Breast epithelium (tissue), 4 donors: ENCODE measurements at places on chromosomes 3 and 15. TPM values are rescaled to one million over a fixed set of nuclear protein-coding genes. Genes with fewer than 3 reads are reported as not detected.

Gene HRG
- not detected for total RNA-seq

Gene REC114
- total RNA-seq, result not detected

Gene SPTBN5
- total RNA-seq, result 0.16 TPM

Gene STARD5
- total RNA-seq, result 9.5 TPM

Gene RBP2
- total RNA-seq, result not detected

Gene STAB1
- total RNA-seq, result 55.4 TPM

Gene DPPA2
- total RNA-seq, result not detected

Gene CFAP92
- 1.3 TPM for total RNA-seq

Gene ARPIN
- total RNA-seq, result 17.0 TPM

Gene GXYLT2
- total RNA-seq, result 7.4 TPM

Gene TBC1D2B
- total RNA-seq, result 69.2 TPM

Gene CGNL1
- 5.4 TPM for total RNA-seq

DNA sequence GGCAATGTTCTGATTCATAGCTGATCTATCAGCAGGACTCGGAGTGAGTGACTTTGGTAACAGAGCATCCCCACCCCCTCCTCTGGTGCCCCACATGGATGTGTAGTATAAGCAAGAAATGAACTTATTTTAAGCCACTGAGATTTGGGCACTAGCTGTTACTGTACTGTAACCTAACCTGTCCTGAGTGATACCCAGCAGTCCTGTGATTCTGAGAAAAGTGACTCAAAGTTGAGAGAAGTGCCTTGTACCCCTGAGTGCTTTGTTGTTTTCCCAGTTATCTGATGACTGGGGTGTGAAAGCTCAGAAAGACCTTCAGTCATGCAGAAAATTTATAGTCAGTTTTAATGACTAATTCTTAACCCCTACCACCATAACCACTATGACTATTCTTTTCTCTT, 439.9 kb upstream of the RBMS3 start:
- H3K27me3 ChIP-seq, result no peaks in the 10 kb centered on the region
- H3K36me3 ChIP-seq, result no peaks in the 10 kb centered on the region
- H3K4me3 ChIP-seq, result no peak overlapping the region
- H3K4me1 ChIP-seq, result no peaks in the 10 kb centered on the region
- no peak overlapping the region for H3K27ac ChIP-seq

DNA sequence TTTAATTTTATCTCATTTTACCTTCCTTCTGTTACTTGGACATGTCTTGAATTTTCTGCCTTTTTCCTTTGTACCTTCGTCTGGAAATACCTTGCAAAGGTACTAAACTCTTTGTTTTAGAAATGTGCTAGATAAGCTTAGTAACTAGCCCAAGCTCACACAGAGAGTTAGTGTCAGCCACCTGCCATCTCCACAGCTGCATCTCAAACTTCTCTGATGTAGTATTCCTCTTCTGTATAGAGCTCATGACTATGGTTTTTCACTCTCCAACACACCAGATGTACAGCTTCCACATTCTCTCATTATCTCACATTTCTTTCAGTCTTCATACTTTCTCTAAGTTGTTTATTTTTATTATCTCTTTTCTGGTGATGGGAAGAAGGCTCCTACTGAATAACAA, 516.6 kb upstream of the ROBO2 start:
- H3K27me3 ChIP-seq, result no peaks in the 10 kb centered on the region
- no peaks in the 10 kb centered on the region for H3K36me3 ChIP-seq
- no peaks in the 10 kb centered on the region for H3K4me1 ChIP-seq

GRCh38 chr3:177752831-177753230, 555.5 kb upstream of the TBL1XR1 start:
- DNase-seq, result no peak
- H3K36me3 ChIP-seq, result no peaks in the 10 kb centered on the region
- no peaks in the 10 kb centered on the region for H3K4me1 ChIP-seq
- no peaks in the 10 kb centered on the region for H3K27me3 ChIP-seq

DNA sequence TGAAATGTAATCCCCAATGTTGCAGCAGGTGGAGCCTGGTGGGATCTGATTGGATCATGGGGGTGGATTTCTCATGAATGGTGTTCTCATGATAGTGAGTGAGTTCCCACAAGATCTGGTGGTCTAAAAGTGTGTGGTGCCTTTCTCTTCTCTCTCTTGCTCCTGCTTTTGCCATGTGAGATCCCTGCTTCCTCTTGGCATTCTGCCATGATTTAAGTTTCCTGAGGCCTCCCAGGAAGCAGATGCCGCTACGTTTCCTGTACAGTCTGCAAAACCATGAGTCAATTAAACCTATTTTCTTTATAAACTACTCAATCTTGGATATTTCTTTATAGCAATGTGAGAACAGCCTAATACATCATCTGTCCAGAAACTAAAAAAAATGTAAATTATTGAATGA, 298.3 kb downstream of the MEX3B start:
- DNase-seq, result no peak
- no peak overlapping the region for H3K4me3 ChIP-seq
- peaks cover 8% of the 10 kb centered on the region for H3K4me1 ChIP-seq
- H3K27ac ChIP-seq, result no peak overlapping the region

- H3K36me3 ChIP-seq, result no peaks in the 10 kb centered on the region
- peak overlapping the region; percentile 43 for H3K27ac ChIP-seq
- no peak overlapping the region for H3K4me3 ChIP-seq
- DNase-seq, result no peak
Measured at GRCh38 chr15:92385096-92385495, 8.6 kb upstream of the ST8SIA2 start.

DNA sequence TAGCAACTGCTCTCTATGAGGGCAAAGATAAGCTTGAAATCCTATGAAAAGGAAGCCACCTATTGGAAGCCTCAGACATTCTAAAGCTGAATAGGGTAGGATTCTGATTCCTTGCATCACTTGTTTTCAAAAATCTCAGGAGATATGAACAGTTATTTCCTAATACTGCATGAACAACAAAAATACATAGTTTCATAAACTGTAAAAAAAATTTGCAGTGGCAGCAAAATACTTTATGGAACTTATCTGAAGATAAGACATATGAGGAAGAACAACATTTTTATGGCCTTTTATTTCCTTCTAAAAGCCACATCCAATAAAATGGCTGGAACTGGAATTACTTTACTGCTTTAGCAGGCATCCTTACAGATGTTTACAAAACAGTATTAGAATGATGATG, 29.9 kb downstream of the AP3S2 start:
- no peak for DNase-seq
- peak overlapping the region; percentile 13 for H3K27ac ChIP-seq
- no peaks in the 10 kb centered on the region for H3K36me3 ChIP-seq
- no peaks in the 10 kb centered on the region for H3K27me3 ChIP-seq
- no peaks in the 10 kb centered on the region for H3K4me1 ChIP-seq
- H3K4me3 ChIP-seq, result no peak overlapping the region

DNA sequence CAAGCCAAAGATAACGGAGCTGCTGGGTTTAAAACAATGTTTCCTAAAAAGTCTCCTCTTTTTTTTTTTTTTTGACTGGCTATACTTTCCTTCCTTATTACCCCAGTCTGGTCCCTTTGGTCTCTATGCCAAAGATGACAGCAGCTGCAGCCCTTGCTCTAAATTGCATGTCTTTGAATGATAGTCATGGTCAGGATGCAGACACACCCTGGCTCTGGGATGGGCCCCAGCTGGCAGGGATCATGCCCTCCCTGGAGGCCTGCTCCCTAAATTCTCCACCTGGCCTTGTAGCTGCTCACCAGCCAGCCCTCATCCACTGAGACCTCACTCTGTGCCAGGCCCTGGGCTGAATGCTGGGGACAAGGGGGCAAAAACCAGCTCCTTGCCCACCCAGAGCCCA, 95.8 kb downstream of the MESD start:
- H3K27me3 ChIP-seq, result no peaks in the 10 kb centered on the region
- no peak overlapping the region for H3K27ac ChIP-seq
- DNase-seq, result no peak

DNA sequence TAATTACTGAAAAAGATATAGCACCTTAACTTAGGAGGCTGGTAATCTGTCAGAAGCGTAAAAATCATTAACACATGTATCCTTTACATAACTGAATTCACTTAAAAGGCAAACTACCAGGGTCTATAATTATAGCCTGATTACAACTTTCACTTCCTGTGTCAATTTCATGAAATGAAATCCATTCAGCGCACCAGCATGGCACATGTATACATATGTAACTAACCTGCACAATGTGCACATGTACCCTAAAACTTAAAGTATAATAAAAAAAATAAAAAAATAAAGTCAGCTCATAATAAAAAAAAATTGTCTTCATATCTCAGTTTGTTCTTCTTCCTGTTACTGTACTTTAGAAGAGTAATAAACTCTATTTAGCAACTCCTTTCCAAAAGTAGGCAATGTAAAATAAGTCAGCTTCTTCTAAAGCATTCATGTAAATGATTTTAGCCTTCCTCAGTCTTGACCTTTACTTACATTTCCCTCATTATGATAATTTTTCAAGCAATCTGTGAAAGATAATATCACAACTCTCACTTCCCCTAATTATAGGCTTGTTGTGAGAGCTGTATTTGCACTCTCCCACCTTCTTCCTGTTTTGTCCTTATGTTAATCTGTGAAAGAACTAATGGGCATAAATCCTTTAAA, 50.1 kb downstream of the KBTBD8 start:
- no peak for DNase-seq
- no peak overlapping the region for H3K4me3 ChIP-seq
- no peaks in the 10 kb centered on the region for H3K36me3 ChIP-seq
- H3K27me3 ChIP-seq, result no peaks in the 10 kb centered on the region
- no peak overlapping the region for H3K27ac ChIP-seq

DNA sequence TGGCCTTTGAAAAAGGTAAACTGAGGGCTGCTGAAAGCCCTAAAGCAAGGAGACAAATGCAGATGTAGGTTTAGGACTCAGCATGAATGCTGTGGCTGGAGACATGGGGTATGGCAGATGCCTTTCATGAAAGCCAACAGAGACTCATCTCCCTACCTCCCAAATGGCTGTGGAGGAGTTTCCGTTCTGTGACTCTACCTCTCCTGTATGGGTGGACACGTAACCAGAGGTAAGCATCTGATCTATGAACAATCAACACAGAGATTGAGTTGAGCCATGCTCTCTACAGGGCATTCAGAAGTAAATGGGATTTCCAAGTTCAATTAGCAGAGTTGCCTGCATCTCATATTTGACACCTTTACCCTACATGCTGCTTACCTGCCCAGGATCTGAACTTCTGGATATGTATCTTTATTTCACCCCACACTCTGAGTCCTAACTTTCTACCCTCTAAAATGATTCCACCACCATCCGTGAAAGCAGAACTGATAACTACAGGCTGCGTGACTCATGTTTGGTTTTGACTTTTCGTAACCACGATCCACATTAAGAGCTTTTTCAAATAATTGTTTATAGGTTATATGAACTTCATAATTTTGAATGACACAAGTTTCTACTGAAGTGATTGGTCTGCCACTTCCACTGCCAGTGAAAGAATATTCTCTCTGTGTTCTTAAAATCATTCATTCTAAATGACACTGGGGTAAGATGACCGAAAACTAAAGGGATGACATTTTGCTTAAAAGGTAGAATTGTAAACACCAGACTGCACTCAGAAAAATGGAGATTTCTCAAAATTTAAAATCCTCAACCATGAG, 1058.7 kb downstream of the FHIT start:
- no peaks in the 10 kb centered on the region for H3K27me3 ChIP-seq
- no peaks in the 10 kb centered on the region for H3K4me1 ChIP-seq
- no peak overlapping the region for H3K4me3 ChIP-seq
- no peaks in the 10 kb centered on the region for H3K36me3 ChIP-seq
- H3K27ac ChIP-seq, result no peak overlapping the region
- DNase-seq, result no peak

DNA sequence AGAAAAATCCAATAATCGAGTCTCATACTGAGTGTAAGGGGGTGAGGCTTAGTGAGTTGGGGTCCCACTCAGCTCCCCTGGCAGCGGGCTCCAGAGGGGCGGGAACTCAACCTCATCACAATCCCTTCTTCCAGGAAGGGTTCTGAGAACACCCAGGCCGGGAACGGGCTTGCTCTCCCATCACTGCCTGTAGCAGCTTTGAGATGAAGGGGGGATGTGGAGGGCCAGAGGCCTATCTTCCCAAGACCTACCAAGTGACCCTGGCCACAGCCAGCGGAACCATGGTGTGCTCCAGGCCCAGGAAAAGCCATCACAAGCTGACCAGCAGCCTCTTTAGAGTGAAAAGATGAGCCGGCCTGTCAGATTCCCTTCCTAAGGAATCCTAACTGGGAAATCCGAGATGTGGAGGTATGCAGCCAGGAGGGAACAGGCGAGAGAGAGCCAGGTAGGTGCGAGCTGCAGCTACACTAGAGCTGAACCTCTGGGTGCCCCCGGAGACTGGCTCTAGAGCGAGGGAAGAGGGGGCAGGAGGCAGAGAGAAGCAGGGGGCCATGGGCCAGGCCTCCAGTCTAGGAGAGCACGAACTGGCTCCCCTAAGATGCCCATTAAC, 18.5 kb downstream of the GRAMD2A start:
- no peak for DNase-seq
- H3K27ac ChIP-seq, result peak overlapping the region; percentile 96
- no peaks in the 10 kb centered on the region for H3K27me3 ChIP-seq
- no peaks in the 10 kb centered on the region for H3K36me3 ChIP-seq

GRCh38 chr3:14849638-14850230, 31.0 kb downstream of the FGD5 start:
- no peaks in the 10 kb centered on the region for H3K4me1 ChIP-seq
- no peak for DNase-seq
- no peaks in the 10 kb centered on the region for H3K36me3 ChIP-seq
- H3K27me3 ChIP-seq, result no peaks in the 10 kb centered on the region
- H3K27ac ChIP-seq, result peak overlapping the region; percentile 25

- H3K36me3 ChIP-seq, result no peaks in the 10 kb centered on the region
- H3K27me3 ChIP-seq, result no peaks in the 10 kb centered on the region
- peak overlapping the region; percentile 15 for H3K27ac ChIP-seq
- DNase-seq, result no peak
- no peaks in the 10 kb centered on the region for H3K4me1 ChIP-seq
Measured at GRCh38 chr3:52679199-52679538, 6.5 kb downstream of the PBRM1 start.

- H3K4me3 ChIP-seq, result no peak overlapping the region
- DNase-seq, result no peak
- H3K27ac ChIP-seq, result no peak overlapping the region
Measured at GRCh38 chr3:184523825-184524615, 37.6 kb upstream of the EPHB3 start.

- no peaks in the 10 kb centered on the region for H3K4me1 ChIP-seq
- no peak overlapping the region for H3K4me3 ChIP-seq
- H3K27ac ChIP-seq, result no peak overlapping the region
- no peaks in the 10 kb centered on the region for H3K36me3 ChIP-seq
Measured at GRCh38 chr3:15276028-15276724, 56.2 kb downstream of the SH3BP5 start.

DNA sequence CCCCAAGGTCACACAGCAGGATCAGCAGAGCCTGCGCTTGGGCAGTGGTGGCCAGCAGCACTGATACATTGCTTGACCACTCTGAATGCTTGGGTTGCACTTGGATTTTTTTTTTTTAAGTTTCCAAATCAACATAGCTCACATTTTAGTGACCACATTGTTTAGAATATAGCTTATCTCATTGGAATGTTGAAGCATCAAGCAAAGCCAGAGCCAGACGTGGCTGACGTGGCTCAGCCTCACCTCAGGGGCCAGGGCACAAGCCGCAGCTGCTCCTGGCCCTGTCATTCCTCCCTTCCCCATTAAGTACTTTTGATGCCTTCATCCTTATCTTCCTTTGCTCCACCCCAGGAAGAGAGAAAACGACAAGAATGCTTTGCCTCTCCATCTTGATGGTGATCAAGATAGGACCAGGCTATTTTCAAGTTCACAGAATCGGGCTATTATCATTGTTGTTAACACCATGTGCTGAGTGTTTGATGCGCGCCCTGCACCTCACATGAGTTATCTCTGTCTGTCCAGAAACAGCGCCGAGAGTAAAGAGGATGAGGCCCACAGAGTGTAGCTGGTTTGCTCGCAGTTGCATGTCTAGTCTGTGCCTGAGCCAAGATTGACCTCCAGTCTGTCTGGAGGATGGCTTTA, 75.8 kb downstream of the AAGAB start:
- no peaks in the 10 kb centered on the region for H3K36me3 ChIP-seq
- no peak overlapping the region for H3K4me3 ChIP-seq
- H3K27ac ChIP-seq, result no peak overlapping the region
- no peak for DNase-seq
- H3K4me1 ChIP-seq, result peaks cover 12% of the 10 kb centered on the region
